ENCODE measurements at places on chromosomes 2 and 18. TPM values are rescaled to one million over a fixed set of nuclear protein-coding genes. Genes with fewer than 3 reads are reported as not detected.

Gene SPP2
- total RNA-seq: not detected

Gene HOXD13
- total RNA-seq: not detected

Gene SCYGR7
- not detected for total RNA-seq

Gene RIT2
- total RNA-seq: not detected

Gene SERPINB11
- total RNA-seq: not detected

Gene IFIH1
- total RNA-seq: 36.8 TPM

Gene ESPNL
- total RNA-seq: not detected

Gene GNAL
- total RNA-seq: 0.04 TPM
